ENCODE measurements at places on chromosomes 12 and 14.

DNA sequence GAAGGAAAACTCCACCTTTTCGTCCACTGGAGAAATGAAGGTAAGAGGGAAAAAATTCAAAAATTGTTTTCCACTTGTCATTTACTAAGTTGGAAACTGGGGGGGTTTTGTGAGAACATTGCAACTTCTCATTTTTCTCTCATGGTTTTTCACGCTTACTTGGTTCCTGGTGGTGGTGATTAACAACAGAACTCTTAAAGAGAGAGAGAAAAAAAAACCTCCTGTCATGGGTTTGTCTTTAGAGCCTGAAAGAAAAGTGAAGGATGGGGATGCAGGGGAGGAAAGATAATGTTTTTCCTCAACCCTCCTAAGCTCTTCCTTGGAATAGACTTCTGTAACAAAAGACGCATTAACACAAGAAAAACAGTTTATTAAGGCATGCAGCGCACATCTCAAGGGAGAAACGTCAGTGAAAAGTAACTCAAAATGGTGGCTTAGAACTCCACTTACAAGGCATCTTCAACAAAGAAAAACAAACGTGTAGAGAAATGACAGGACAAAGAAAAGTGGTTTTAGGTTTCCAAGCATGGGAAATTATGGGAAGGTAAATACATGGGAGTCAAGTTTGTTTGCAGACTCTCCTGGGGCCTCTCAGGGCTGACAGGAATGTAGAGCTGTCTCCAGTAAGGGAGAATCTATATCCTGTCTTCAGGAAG lies 81.9 kb upstream of the ATF7IP start:
- DNase-seq, result no peak

- no peak for DNase-seq
Measured at GRCh38 chr12:89507015-89507824, 17.4 kb downstream of the GALNT4 start.

DNA sequence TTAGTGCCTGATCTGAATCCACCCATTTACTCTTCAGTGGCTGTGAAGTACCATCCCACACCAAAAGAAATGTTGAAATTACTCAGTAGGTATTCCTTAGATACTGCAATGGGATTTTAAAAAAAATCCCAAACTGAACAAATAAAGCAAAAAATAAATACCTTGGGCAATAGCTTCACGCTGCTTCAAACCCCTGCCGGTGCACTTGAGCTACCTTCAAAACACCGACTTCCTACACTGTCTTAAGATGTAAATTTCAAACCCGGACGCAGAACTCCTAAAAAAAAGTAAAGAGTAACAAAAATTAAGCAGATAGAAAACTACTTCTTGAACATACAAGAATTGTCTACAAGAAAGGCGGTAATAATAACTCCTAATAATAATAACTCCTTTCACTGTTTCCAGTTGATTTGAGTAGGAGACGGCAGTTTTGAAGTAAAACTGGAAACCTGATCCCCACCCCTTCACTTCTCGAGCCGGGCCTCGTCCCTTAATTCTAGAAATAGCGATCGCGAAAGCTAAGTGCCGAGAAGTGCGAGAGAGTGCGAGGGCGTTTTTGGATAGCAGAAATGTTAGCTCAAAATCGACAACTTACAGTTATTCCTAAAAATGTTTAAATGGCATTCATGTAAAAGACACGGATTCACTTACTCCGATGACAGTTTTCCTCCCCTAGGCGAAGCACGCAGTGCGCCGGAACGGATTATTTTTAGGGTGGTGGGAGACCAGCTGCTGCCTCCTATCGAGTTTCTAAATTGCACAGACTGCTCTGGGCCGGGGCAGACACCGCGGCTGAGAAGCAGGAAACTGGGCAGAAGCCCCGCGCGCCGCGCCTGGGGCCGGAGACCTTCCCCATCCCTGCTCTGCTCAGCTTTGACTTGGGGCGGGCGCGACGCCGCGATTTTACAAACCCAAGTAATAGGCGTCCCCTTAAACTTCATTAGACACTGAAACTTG lies at the start of gene ABCC9:
TSS of gene ABCC9 (minus strand) at position 878 of the 957 bp plus-strand sequence. CDS start 4,752 bp downstream, outside the sequence.
- DNase-seq, result no peak

DNA sequence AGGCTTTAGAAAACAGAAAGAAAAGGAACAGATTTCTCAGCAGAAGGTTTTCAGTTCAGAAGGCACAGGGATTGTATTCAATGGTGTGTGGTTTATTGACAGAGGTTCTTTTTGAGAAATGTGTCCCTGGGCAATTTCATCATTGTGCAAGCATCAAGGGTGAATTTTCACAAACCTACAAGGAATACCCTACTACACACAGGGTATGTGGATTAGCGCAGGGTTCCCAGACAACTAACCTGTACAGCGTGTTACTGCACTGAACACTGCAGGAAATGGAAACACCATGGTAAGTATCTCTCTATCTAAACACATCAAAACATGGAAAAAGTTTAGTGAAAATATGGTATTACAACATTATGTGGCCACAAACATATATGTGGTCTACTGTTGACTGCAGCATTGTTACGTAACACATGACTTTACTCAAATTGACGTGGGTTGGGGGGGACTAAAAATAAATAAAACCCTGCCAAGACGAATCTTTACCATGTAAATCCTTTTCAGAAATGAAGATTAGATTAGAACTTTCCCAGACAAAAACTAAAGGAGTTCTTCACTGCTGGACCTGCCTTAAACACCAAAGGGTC lies 893.1 kb downstream of the TMEM121 start:
- no peak for DNase-seq

DNA sequence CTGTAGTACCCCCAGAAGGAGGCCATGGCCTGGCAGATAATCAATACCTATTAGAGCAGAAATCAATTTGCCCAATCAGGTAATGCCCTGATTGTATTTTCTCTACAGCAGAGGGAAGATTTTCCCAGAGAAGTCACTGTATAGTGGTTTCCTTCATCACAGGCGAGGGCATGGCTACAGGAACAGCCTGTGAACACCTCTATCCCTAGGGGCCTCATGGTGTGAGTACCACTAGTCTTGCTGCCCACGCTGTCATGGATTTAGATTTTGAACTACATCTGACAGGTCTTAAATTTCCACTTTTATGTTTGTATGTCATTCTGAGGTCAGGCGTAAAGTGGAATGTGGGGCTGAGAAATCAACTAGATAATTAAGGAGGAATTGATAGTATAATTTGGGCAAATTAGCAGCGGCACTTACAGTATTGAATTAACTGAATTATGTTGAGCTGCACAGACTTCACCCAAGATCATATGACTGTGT lies 42.4 kb upstream of the STXBP6 start:
- DNase-seq, result no peak

GRCh38 chr14:55457496-55457895 lies 17.1 kb upstream of the TBPL2 start:
- DNase-seq, result no peak

- peak; percentile 76 for DNase-seq
Measured at GRCh38 chr12:12032851-12033797, 37.6 kb upstream of the BCL2L14 start.

- DNase-seq, result no peak
Measured at GRCh38 chr12:47207829-47208248, 128.1 kb upstream of the AMIGO2 start.

DNA sequence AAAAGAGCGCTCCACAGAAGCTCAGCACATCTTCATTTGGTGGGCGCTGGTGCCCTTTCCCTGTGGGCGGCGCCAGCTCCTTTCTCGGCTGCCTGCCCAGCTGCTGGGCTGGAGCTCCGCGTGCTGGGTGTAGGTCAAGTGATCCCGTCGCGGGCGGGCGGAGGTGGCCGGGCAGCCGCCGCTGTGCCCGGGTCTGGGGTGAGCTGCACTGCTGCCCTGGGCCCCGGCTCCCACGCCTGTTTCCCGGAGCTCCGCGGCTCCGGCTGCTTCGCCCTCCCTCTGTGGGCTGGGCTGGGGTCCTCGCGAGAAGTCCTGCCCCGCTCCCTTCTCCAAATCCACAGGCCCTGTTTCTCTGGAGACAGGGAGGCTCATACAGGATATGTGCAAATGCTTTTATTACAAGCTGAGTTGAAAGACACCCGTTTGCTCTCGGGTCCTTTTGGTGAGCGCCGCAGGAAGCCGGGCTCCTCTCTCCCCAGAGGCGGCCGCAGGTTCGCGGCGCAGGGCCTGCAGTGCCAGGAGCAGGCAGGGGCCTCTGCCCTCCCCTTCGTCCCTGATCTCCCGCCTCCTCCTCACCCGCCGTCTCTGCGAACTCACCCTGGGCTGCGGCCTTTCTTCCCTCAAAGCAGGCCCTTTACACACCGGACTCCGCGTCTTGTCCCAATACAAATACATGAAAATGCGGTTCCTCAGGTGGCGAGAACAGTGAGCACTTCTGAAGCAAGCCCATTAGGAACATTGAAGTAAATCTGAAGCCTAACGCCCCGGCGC lies 67.8 kb upstream of the CAPRIN2 start:
- DNase-seq, result peak; percentile 6

- no peak for DNase-seq
Measured at GRCh38 chr14:77495334-77495733, 3.3 kb downstream of the ISM2 start.

DNA sequence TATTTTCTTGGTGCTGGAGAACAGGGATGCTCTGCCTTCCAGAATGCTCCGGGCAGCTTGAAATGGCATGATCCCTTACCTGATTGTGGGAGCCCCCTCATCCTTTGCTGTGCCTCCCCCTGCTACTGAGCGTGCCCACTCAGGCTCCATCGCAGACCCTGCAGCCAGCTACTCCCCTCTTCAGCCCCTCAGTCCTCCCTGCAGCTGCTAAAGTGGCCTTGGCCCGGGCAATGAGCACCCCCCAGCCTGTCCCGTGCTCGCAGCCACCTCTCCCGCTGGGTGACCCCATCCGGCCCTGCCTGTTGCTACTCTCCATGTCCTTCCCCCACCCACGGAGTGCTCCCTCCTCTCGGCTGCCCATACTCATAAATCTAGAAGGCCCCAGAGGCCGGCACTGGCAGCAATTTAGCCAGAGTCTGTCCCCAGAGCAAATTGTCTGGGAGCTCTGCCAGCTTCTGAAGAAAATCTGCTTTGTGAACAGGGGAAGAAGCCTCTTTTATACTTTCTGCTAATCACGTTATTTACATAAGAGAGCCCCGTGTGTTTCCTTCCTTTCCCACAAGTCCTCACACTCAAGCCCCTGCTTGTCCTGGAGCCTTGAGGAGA lies 143.7 kb upstream of the FRMD6 start:
- no peak for DNase-seq

DNA sequence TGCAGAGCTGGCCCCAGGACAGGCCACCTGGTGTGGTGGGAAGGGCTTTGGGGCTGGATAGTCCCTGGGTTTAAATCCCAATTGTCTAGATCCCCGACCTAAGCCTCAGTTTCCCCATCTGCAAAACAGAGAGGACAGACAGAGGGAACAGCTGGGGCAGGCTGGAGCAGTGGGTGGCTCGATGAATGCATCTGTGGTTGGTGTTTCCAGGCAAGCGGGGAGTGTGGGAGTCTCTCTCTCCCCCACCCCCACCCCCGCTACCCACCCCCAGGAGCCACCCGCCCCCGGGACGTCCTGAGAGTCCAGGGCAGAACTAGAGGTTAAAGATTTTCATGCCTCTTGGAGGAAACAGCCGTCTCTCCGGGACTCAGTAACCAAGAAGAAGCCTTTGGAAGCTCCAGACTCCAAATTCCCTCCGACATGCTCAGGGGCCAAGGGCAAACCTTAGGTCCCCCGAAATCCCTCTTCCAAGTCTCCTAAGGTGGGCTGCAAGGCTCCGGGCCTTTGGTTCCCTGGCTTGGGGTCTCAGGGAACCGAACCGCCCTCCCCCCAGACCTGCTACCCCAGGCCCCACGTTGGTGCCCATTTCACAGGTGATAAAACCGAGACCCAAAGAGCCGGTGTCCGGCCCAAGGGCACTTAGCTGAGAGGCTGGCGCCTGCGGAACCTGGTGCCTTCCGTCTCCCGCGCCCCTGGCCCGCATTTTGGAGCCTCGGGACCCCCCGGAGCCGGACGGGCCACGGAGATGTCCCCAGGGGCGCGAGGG lies 474 bp downstream of the TRPV4 start:
- no peak for DNase-seq

DNA sequence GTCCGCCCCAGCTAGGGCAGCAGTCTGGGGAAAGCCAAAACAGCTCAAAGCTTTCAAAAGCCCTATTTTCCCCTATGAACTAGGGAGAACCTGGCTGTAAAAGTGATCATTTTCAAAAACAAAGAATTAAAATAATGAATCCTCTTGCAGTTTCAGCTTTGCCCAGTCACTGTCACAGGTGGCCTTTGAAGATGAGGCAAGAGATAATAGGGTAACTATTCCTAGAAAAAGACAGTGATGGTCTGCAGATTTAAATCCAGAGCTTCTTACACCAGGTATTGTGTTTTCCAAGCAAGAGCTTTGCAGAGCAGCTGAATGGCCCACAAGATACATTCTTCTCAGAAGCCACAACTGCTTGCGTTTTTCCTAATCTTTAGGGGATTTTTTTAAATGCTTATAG lies 80.2 kb upstream of the NUDT4 start:
- no peak for DNase-seq

GRCh38 chr12:5554711-5555110 lies 122.8 kb downstream of the NTF3 start:
- DNase-seq, result no peak

GRCh38 chr14:24465368-24465767 lies 22.8 kb upstream of the SDR39U1 start:
- no peak for DNase-seq

DNA sequence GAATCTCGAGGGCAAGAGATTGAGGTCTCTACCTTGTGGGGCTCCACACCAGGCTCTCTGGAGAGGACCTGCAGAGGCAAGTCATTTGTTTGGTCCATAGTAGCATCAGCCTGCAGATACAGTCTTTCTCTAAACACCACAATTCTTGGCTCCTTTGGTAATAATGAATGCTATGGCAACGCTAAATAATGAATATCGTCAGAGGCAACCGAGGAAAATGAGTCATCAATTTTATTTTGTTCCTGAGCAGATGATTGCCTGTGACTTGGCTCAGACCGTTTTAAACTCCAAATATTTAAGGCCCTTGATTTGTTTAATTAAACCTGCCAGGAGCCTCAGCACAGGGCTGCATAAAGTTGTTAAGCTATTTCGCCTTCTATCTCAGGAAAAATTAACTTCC lies 924.1 kb upstream of the TMEM132C start:
- DNase-seq, result no peak

DNA sequence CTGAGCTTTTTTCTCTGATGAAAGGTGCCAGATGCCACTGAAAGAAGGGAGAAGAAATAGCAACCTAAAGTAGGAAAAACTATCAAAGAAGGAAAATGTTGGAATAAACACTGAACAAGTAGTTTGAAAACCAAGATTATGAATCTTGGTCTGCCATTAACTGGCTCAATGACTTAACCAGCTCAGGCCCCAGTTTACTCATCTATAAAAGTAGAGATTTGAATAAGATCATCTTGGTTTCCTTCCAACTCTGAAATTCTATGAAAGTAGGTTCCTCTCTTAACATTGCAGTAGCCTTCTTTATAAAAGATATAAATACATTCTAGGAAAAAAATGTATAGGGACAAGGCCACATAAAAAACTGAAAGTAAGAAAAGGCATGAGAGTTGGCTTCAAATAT lies 16.1 kb upstream of the CCND2 start:
- no peak for DNase-seq

DNA sequence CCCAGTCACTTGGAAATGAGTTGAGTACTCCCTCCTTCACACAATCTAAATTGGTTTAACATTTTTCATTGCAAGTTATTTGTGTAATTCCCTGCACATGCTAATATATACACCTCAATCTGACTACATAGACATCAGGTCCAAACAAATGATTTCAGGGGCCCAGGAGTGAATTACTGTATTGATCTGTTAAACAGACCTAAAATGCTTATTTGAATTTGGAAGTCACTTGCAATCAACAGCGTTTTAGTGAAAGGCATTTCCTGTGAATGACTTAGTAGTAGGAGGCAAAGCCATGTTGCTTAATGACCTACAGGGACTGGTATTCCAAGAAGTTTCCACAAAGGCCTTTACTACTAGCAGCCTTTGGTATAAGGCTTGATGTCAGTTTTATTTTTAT lies 22.6 kb upstream of the SLC15A5 start:
- DNase-seq, result no peak

- no peak for DNase-seq
Measured at GRCh38 chr14:100810861-100811461, 15.0 kb upstream of the MEG3 start.

All from CD4-positive, alpha-beta T cell treated with Interleukin-4 for 1 hour (primary cell).